Esophagus squamous epithelium (tissue), 5 donors: ENCODE measurements at places on chromosomes 11 and 22.

DNA sequence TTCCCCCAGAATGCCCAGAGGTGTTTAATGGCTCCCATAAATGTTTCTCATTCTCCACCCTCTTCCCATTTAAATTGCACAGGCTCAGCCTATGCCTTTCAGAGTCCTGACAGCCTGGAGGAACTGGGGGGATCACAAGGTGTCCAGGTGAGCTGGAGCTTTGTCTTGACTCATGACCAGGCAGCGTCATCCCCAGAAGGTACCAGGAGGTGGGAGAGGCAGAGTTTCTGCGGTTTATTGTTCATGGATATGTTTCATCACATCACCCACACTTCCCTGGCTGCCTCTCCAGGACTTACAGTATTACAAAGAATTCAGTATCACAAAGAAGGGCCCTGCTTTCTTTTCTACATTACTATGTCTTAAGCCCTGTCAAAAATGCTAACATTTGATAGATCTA is 103.2 kb upstream of the GALNT18 start:
- no peaks in the 10 kb centered on the region for H3K27me3 ChIP-seq
- DNase-seq = no peak
- H3K4me1 ChIP-seq = no peaks in the 10 kb centered on the region
- H3K4me3 ChIP-seq = no peak overlapping the region
- H3K36me3 ChIP-seq = no peaks in the 10 kb centered on the region
- H3K27ac ChIP-seq = no peak overlapping the region

- DNase-seq = no peak
- peaks cover under 1% of the 10 kb centered on the region for H3K4me1 ChIP-seq
- no peaks in the 10 kb centered on the region for H3K36me3 ChIP-seq
- H3K27ac ChIP-seq = no peak overlapping the region
- H3K4me3 ChIP-seq = no peak overlapping the region
These were observed 30.2 kb upstream of the KLHL35 start for GRCh38 chr11:75463106-75463774.

GRCh38 chr11:85590848-85591483 is 36.2 kb downstream of the DLG2 start:
- no peaks in the 10 kb centered on the region for H3K27me3 ChIP-seq
- peaks cover 4% of the 10 kb centered on the region for H3K4me1 ChIP-seq
- no peaks in the 10 kb centered on the region for H3K36me3 ChIP-seq
- H3K4me3 ChIP-seq = no peak overlapping the region

GRCh38 chr11:57368845-57369232 is 12.1 kb downstream of the PRG3 start:
- H3K4me1 ChIP-seq = no peaks in the 10 kb centered on the region
- no peaks in the 10 kb centered on the region for H3K36me3 ChIP-seq
- H3K27me3 ChIP-seq = no peaks in the 10 kb centered on the region
- no peak overlapping the region for H3K4me3 ChIP-seq

GRCh38 chr11:64334764-64335735 is 5.0 kb upstream of the CCDC88B start:
- no peaks in the 10 kb centered on the region for H3K27me3 ChIP-seq
- no peaks in the 10 kb centered on the region for H3K36me3 ChIP-seq
- no peak for DNase-seq

DNA sequence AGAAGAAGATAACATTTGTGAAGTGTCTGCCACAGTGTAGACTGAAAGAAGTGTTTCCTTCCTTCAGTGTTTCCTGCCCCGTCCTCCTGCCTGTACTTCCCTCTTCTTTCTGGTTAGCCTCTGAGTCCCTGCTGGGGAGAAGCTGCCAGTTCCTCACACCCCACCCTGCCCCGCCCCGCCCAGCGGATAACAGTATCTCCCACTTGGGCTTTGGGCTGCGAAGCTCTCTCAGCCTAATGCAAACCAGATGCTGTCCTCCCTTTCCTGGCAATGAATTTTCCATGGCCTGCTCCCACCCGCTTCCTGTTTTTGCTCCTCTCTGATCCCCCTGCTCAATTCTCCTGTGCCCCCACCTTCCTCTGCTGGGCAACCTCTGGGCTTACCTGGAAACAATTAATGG is 5.2 kb upstream of the RAB3IL1 start:
- peak overlapping the region; percentile 49 for H3K27ac ChIP-seq
- peaks cover 60% of the 10 kb centered on the region for H3K4me1 ChIP-seq
- no peaks in the 10 kb centered on the region for H3K36me3 ChIP-seq
- H3K4me3 ChIP-seq = no peak overlapping the region

DNA sequence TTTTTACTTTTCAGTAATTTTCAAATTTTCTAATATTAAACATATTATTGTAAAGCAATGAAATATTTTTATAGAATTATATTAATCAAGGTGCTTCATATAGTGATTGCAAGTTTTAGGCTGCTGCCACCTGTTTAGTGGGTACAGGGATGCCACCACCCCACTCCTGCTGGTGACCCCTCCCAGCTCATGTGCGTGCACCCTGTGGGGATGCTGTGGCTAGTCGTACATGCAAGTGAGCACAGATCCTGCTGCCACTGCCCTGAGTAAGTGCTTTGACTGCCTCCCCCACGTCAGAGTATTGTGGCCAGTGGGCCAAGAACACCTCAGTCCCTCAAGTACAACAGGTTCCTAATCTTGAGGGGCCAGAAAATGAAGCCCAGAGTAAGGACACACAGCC is 320.1 kb upstream of the DDI1 start:
- no peaks in the 10 kb centered on the region for H3K4me1 ChIP-seq
- H3K27ac ChIP-seq = no peak overlapping the region
- H3K27me3 ChIP-seq = no peaks in the 10 kb centered on the region
- no peak overlapping the region for H3K4me3 ChIP-seq
- no peak for DNase-seq

- H3K4me3 ChIP-seq = no peak overlapping the region
- no peaks in the 10 kb centered on the region for H3K4me1 ChIP-seq
- no peak for DNase-seq
- no peak overlapping the region for H3K27ac ChIP-seq
- no peaks in the 10 kb centered on the region for H3K27me3 ChIP-seq
- no peaks in the 10 kb centered on the region for H3K36me3 ChIP-seq
These were observed 128.8 kb downstream of the KIRREL3 start for GRCh38 chr11:126871792-126872191.
